GF-D8 (cell line): ENCODE measurements at places on chromosomes 12 and 14.

DNA sequence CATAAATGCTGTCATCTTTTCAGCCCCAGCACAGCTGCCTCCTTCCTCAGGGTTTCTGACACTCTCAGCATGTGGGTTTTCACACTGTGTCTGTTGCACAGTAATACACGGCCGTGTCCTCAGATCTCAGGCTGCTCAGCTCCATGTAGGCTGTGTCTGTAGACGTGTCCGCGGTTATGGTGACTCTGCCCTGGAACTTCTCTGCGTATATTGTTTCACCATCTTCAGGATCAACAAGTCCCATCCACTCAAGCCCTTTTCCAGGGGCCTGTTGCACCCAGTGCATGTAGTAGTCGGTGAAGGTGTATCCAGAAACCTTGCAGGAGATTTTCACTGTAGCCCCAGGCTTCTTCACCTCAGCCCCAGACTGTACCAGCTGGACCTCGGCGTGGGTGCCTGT, 1210.6 kb downstream of the TMEM121 start:
- DNase-seq, result no peak

GRCh38 chr14:62329427-62329826, 567.2 kb downstream of the SNAPC1 start:
- DNase-seq, result no peak

DNA sequence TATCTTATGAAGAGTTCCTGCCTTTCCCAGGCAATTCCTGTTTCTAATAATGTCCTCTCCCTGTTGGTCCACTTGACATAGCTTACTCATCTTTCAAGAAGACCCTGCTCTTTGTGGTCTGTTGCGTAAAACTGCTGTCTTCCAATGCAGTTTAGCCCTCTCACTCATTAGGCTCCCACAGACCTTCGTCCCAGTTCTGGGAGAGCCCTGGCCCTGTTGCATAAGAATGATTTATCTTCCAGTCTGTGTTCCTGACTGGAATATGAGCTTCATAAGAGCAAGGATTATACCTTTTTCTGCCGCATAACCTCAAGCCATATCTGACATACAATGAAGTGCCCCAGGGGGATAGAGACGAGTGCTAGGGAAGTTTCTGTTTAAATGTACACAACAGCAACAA, 365.9 kb upstream of the NOVA1 start:
- DNase-seq, result no peak

DNA sequence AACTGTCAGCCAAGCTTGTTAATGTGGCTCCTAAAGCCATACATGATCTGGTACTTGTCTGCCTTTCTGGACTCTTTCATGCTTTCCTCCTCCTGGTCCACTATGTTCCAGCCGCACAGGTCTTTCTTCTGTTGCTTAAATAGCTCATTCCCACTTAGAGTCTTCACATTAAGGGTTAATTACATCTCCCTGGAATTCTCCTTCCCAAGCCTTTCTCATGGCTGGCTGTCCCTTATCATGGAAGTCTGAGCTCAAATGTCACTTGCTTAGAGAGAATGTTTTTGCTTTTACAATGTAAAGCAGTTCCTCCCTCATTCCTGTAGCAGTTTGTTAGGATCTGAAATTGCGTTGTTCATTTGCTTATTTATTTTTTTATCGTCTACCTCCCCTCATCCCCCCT, 199.6 kb downstream of the TRHDE start:
- no peak for DNase-seq

GRCh38 chr14:54226103-54226502, 170.7 kb upstream of the CDKN3 start:
- DNase-seq, result no peak

- no peak for DNase-seq
These were observed 976.4 kb upstream of the SEL1L start for GRCh38 chr14:82510007-82510406.

GRCh38 chr14:67738740-67739504, 37.2 kb downstream of the RDH12 start:
- DNase-seq, result no peak

DNA sequence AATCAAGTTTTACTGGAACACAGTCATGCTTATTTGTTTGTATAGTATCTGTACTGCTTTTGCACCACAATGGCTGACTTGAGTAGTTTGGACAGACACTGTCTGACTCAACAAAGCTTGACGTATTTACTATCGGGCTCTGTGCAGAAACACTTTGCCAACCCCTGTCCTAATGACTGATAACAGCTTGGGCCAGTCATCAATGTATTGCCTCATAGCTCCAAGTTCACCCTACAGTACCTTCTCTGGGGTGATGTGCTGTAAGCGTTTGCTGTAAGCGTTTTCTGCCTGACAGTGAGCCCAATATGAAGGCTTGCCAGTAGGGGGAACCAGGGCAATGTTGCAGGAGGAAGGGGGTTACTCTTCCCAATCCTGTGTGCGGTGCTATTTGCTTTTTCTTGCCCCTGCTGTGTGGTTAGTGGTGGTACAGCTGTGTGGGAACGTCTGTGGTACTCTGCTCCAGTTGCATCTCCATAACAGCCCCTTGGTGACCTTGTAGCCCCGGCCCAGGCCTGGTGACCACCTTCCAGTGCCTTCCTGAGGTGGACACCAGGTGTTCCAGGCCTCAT, 5.4 kb upstream of the CCDC177 start:
- no peak for DNase-seq

GRCh38 chr12:102921240-102921639, 4.2 kb upstream of the PAH start:
- no peak for DNase-seq

DNA sequence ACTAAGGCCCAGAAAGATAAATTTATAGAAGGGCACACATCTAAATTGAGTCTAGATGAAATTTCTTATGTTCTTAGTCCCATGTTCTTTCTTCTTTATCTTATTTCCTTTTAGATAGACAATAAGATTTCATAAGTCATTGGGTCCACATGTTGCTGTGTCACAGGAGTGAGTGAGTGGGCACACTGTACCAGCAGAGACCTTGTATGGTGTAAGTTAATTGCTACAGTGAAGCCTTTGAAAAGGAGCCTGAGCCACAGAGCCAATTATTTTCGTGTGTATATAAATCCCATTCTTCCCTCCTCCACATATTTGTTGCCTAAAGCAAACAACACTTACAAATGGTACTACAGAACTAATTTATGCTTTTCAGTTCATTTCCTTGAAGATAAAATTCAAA, 79.1 kb downstream of the GRIP1 start:
- no peak for DNase-seq

GRCh38 chr14:50736932-50737419, 68.9 kb upstream of the SAV1 start:
- DNase-seq, result no peak

- no peak for DNase-seq
These were observed 237.2 kb downstream of the FBXL14 start for GRCh38 chr12:1357171-1357570.

- no peak for DNase-seq
These were observed 1458.7 kb downstream of the AACS start for GRCh38 chr12:126523891-126524290.

GRCh38 chr14:94372021-94372605, 16.3 kb downstream of the SERPINA1 start:
- DNase-seq, result no peak

GRCh38 chr14:44300916-44301315, 206.2 kb downstream of the FSCB start:
- DNase-seq, result no peak

GRCh38 chr12:41552588-41552987, 364.5 kb downstream of the PDZRN4 start:
- DNase-seq, result no peak

DNA sequence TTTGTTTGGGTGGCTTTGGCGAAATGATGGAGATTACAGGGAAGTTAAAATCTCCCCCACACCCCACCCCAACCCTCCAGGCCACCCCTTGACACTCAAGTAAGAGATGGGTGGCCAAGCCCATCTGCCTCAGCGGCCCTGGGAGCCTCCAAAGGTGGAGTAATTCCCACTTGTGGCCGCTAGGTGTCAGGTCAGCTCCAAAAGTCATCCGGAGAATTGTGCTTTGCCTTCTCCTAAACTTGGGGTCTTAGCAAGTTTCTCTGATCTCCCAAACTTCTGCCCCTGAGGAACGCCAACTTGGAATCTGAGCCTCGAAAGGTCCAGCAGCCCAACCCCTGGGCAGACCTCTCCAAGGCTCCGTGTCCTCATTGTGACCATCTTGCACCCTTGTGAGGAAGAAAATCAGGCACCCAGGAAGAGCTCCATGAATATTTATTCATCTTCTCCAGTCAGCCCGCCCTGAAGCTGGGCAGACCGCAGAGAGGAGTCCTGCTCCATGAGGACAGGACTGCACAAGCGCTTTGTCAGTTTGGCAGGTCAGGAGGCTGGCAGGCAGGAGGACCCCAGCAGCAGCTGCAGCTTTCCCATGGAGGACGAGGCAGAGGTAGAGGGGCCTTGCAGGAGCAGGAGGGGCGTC, 46.7 kb downstream of the LRRC74A start:
- no peak for DNase-seq

DNA sequence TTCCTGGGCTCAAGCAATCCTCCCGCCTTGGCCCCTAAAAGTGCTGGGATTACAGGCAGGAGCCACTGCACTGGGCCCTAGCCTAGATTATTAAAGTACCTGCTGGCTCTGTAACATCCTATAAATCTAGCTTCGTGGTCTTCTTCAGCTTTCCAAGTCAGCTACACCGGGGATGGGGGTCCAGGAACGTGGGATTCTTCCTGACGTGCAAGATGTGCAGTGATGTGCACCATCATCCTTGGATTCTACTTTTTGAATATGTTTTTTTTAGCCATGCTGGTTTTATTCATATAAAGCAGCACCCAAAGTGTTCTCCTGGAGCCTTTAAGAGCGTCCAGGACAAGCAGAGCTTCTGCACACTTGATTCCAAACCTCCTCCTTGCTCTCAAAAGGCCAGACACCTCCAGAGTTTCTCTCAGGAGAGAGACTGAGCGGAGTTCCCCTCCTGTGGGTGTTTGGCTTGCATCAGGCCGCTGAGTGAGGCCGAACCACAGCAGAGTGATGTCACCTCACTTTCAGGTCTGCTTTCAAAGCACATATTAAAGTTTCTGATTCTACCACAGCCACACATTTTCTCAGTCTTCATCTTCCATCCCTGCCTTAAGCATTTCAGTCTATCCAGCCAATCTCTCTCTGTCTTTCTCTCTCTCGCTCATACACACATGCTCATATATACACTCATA, 33.4 kb downstream of the VCPKMT start:
- DNase-seq, result no peak

GRCh38 chr12:123075646-123076171, 75.2 kb downstream of the PITPNM2 start:
- DNase-seq, result no peak

- no peak for DNase-seq
These were observed 85.8 kb downstream of the KITLG start for GRCh38 chr12:88494520-88494919.

- DNase-seq, result no peak
These were observed 71.9 kb upstream of the GNPNAT1 start for GRCh38 chr14:52863334-52863700.

GRCh38 chr12:13169272-13169671, 27.3 kb upstream of the EMP1 start:
- DNase-seq, result no peak

GRCh38 chr12:121005346-121005815, 10.9 kb downstream of the C12orf43 start:
- no peak for DNase-seq

DNA sequence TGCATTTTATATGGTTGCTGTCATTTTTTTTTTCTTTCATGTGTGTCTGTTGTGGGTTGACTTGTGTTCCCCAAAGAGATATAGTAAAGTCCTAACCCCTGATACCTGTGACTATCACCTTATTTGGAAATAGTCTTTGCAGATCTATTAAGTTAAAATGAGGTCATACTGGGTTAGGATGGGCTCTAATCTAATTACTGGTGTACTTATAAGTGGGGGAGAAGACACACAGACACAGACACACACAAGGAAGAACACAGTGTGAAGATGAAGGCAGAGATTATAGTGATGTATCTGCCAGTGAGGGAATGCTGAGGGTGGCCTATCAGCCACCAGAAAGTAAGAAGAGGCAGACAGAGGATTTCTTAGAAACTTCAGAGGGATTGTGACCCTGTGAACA, 318.4 kb upstream of the ATP2B1 start:
- no peak for DNase-seq

- no peak for DNase-seq
These were observed 9.4 kb upstream of the UNC119B start for GRCh38 chr12:120700886-120701285.

DNA sequence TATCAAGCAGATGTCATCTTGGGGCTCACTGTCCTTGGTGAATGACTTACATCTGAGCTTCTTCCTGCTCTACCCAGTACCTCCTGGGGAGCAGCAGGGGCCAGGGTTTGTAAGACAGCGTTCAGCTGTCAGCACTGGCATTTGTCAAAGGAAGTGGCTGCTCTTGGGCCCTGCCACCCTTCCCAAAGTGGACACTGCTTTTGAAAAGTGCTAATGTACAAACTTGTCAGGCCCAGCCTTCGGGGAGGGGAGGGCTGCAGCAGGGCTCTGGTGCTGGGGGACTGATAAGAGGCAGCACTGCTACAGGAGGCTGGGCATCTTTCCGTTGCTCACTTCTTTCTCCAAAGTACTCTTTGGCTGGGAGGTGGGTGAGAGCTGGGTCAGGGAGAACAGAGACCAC, 59.8 kb upstream of the RBM19 start:
- DNase-seq, result no peak

- no peak for DNase-seq
These were observed 19.5 kb downstream of the MAPK1IP1L start for GRCh38 chr14:55070981-55071411.

DNA sequence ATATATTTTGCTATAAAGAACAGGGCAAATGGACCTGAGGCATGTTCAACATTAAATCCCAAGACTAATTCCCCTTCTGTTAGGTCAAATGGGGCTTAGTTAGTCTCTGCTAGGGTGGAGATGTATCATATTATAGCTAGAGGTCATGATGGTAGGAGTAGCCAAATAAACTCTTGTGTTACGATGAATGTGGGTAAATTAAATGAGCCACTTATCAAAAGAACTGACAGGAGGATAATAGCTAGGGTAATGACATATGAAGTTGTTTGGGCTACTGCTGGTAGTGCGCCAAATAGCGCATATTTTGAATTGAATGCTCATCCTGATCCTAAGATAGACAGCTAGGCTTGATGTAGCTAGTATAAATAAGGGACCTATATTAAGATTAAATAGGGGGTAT, 445.0 kb downstream of the GXYLT1 start:
- no peak for DNase-seq

- DNase-seq, result no peak
These were observed 63.2 kb upstream of the SLC24A4 start for GRCh38 chr14:92259613-92260357.

GRCh38 chr12:65510007-65510406, 231.5 kb downstream of the MSRB3 start:
- DNase-seq, result no peak
